SK-N-SH (cell line): ENCODE measurements at places on chromosomes 11 and 22. TPM values are rescaled to one million over a fixed set of nuclear protein-coding genes. Genes with fewer than 3 reads are reported as not detected.

The TREH gene
- not detected in 2 replicates for polyA plus RNA-seq

The TPBGL gene
- polyA plus RNA-seq, result 0.03 TPM in 1 of 2 replicates, not detected in the other

The GNG3 gene
- 0.11 and 0.16 TPM in 2 replicates for polyA plus RNA-seq

The ASPHD2 gene
- 2.1 and 2.2 TPM in 2 replicates for polyA plus RNA-seq

DNA sequence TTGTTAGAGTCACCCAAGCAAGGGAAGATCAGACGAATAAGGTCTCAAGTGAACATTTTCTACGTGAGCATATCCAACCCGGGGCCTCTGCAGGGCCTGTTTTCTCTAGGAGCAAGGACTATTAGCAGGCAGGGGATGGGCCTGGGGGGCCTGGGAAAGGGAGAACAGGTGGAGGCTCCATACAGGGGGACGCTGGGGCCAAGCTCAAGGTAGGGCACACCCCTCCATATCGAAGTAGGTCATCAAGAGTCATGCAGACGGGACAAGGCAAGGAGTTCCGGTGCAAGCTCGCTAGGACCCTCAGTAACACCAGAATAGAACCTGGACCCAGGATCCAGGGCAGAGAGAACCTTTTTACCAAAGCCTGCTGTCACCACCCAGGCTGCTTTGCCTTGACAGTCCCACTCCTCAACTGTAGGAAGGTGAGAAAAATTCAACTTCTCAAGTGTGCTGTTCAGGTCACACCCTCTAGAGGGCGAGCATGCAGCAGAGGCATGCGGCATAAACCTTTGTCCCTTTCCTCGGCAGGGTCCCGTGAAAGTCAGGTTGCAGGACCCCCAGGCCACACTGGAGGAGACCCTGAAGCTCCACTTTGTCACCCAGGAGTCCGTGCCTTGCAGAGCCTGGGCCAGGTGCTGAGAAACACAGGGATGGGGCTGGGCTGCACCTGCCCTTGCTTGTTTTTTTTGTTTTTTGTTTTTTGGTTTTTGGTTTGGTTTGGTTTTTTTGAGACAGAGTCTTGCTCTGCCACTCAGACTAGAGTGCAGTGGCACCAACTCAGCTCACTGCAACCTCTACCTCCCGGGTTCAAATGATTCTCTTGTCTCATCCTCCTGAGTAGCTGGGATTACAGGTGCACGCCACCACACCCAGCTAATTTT lies 8.6 kb upstream of the APOBEC3B start:
- no peak for DNase-seq

DNA sequence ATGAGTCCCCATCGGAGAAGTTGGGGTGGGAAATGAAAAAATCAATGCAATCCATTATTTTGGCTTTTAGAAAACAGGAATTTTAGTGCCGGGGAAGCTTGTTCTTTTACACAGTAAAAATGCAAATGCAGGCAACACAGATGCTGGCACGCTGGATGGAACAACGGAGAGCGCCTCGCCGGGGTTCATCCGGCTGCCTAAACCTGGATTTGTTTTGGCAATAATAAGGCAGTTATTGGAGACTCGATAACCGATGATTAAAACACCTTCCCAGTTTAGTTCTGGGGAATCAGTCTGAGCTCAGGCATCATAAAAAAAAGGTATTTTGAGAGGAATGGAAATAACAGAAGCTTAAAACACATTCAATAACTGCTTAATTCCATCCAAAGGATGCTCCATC lies 2.9 kb downstream of the DSCAML1 start:
- DNase-seq, result no peak

DNA sequence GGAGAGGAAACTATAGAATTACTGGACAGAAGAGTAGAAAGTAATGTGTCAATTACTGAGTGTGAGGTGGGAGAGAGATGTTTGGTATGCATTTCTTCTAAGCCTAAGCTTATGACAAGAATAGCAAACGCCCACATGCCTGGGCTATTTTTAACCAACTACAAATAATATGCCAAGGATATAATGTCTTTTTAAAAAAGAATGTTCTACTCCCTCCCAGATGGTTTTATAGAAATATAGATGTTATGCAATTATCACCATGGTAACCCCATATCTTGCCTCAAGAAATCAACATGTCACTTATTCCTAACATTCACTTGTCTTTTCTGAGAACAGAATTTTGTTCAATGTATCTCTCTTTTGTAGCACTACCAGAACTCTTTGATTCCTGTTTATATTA lies 996.7 kb upstream of the CHORDC1 start:
- no peak for DNase-seq

DNA sequence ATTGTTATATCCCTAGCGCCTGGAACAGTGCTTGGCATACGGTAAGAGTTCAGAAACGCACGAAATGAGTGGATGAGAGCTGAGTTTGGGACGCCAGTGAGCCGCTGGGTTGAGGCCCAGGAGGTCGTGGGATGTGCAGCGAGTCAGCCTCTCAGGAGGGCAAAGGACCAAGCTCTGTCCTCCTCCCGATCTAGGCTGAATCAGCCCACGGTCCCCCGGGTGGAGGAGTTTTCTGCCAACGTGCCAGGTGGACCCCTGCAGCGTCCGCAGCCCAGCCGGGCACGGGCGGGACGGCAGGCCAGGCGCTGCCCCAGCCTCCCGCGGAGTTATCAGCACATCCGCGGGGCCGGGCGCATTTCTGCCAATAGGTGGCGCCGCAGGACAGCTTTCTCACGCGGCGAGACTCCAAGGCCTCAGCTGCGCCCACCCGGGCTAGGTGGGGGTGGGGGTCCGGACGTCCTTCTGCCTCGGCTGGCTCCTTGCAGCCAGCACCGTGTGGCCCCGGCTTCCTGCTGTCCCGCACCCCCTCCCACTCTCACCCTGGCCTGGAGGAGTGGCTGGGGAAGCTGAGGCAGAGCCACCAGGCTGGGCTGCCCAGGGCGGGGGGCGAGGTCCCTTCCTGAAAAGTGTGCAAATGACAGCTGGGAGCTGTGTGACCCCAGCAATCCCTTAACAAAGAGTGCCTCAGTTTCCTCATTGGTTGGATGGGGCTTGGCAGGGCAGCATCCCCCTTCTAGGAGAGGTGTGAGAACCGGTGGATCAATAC lies 2.2 kb upstream of the RPS19BP1 start:
- peak; percentile 83 for DNase-seq
